ENCODE measurements at places on chromosomes 16 and 17. TPM values are rescaled to one million over a fixed set of nuclear protein-coding genes. Genes with fewer than 3 reads are reported as not detected.

DNA sequence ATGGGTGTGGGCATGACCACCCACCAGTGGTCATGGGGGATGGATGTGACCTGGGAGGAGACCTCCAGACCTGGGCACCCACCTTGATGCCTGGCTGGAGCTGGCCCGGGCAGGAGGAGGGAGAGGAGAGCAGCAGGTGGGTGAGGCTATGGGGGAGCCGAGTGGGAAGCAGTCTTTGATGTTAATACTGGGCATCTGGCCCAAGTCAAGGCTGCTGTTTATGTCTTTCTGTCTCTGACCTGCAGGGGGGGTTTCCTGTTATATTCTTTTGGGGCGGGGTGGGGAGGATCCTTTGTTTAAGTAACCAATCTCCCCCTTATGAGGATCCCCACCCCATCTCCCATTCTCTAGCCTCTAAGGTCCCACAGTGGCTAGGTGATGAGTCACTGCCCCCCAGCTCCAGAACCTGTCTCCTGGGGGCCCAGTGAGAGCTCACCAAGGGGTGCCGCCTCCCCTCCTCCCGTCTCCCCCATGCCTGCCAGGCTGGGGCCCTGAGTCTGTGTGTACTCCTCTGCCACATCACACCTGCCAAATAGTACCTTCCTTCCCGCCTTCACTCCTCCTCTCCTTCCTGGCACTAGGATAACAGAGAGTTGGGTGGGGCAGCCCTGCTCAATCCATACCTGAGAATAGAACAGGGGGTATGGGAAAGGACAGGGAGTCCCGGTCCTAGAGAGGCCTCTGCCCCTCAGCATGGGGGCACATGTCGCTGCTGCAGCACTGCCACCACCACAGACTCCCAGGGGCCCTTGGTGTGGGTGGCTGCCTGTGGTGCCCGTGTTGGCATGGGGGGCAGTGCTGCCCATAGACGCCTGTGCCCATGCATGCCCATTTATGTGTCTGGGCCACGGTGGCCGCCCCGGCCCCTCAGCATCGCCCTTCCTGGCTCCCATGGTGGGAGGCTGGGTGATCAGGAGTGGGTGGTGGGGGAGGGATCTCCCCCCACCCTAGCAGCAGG, 7.3 kb downstream of the THRA start:
- no peak for DNase-seq

- DNase-seq: no peak
Measured at GRCh38 chr17:59825533-59826322, 67.0 kb downstream of the TUBD1 start.

GRCh38 chr16:56193951-56194726, 2.9 kb downstream of the GNAO1 start:
- peak; percentile 87 for DNase-seq

Gene SULT1A4
- total RNA-seq: 15.2 TPM

- no peak for DNase-seq
Measured at GRCh38 chr16:53605356-53605755, 98.3 kb downstream of the RPGRIP1L start.

DNA sequence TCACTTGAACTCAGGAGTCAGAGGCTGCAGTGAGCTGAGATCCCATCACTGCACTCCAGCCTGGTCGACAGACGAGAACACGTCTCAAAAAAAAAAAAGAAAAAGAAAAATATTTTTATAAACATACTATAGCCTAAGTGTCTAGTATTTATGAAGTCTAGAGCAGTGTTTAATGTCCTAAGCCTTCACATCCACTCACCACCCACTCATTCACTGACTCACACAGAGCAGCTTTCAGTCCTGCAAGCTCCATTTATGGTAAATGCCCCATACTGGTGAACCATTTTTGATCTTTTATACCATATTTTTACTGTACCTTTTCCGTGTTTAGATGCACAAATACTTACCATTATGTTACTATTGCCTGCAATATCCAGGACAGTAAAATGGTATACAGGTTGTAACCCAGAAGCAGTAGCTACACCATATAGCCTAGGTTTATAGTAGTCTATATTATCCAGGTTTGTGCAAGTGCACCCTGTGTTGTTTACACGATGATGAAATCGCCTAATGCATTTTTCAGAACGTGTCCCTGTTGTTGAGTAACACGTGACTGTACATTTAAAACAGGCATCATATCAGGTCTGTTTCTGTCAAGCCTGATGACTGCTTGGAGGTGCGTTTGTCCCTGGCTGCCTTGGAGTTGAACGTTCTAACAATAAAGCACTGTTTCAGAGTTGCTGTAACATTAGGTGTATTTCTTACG, 10.1 kb downstream of the NUDT7 start:
- DNase-seq: no peak

DNA sequence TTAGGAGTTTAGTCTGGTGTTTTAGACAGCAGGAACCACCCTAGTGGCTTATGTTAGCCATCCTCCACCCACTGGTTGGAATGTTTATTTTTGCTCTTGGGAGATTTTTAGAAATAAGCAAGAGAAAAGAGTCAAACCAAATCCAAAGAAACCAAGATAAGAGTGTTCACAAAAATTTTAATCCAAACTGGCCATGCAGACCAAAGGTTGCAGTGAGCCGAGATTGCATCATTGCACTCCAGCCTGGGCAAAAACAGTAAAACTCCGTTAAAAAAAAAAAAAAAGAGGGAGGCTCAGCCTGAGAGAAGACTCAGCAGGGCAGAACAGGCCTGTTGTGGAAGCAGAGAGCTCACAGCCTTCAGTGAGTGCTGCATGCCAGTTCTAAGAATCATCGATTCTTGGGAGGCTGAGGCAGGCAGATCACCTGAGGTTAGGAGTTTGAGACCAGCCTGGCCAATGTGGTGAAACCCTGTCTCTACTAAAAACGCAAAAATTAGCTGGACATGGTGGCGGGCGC, 12.2 kb upstream of the C16orf54 start:
- DNase-seq: no peak

DNA sequence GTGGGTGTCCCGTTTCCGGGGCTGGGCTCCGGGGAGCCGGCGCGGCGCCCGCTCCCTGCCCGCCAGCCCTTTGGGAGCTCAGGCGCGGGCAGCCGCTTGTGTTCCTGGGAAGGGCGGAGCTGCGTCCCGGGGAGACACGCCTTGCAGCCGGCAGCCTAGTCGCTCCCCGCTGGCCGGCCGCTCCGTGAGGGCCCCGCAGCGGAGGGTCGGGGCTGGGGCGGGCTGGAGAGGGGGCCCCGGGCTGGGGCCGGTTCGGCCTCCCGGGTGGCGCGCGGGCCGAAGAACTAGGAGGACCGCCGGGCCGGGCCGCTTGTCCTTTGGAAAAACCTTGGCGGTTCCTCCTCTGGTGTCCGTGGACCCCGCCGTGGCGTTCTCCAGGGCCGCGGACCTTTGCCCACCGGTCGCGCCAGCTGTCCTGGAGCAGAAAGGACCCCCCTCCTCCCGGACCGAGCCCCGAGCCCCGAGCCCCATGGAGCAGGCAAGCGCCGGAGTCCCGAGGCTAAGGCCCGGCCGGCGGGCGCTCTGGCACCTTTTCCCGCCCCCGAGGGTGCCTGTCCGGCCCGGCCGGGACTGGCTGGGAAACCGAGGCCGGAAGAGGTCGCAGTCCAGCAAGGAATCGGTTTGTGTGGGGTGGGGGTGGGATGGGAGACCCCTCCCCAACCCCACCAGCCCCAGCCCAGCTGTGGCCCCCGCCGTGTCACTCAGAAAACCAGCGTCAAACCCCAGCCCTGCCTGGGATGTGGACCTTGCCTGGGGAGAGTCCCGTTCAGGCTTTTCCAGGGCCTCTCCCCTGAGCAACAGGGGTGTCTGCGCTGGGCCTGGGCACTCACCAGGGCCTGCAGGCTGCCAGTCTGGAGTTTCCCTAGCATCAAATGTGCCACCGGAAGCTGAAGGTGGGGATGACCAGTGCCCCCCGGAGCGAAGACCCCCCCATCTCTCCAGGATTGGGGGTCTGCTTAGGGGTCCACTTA, 6.8 kb upstream of the TBC1D3B start:
- peak; percentile 68 for DNase-seq

- no peak for DNase-seq
Measured at GRCh38 chr17:6153375-6153774, 83.2 kb downstream of the WSCD1 start.

Gene FOXF1
- total RNA-seq: not detected

Gene C16orf89
- 6.4 TPM for total RNA-seq

DNA sequence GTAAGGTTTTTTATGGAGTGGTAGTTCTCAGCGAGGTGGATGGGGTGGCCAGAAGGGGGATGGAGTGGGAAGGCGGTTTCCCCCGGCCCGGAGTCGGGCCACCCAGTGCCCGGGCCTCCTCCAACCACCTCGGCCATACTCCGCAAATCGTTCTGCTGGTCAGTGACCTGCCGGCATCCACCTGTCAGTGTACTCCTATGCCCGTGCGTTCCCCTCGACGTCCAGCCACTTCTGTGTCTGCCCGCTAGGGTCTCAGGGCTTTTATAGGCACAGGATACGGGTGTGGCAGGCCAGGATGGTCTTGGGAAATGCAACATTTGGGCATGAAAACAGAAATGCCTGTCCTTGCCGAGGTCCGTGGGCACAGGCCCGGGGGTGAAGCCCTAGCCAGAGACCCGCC, 19.3 kb upstream of the ASGR2 start:
- DNase-seq: no peak

Gene KRTAP16-1
- not detected for total RNA-seq

- peak; percentile 19 for DNase-seq
Measured at GRCh38 chr16:71564335-71564967, 12.4 kb downstream of the TAT start.

Gene ATP2C2
- 6.0 TPM for total RNA-seq

Gene AGRP
- total RNA-seq: not detected

GRCh38 chr17:36069136-36069535, 5.1 kb downstream of the CCL18 start:
- DNase-seq: no peak

DNA sequence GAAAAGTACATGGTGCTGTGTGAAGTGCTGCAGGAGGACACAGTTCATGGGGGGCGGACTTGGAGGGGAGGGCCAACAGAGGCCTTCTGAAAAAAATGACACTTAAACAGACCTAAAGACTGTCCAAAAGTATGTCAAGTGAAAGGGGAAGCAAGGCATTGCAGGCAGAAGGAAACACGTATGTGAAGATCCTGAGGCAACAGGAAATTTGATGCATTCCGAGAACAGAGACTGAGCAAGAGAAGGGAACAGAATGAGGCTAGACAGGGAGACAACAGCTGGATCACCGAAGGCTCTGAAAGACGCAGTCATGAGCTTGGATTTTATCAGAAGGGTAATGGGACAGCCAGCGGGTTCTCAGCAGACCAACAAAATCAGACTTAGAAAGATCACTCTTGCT, 1.1 kb downstream of the IFT20 start:
- no peak for DNase-seq

- no peak for DNase-seq
Measured at GRCh38 chr17:34895383-34895782, 65.9 kb downstream of the CCT6B start.

Gene KCNJ12
- total RNA-seq: 1.4 TPM

DNA sequence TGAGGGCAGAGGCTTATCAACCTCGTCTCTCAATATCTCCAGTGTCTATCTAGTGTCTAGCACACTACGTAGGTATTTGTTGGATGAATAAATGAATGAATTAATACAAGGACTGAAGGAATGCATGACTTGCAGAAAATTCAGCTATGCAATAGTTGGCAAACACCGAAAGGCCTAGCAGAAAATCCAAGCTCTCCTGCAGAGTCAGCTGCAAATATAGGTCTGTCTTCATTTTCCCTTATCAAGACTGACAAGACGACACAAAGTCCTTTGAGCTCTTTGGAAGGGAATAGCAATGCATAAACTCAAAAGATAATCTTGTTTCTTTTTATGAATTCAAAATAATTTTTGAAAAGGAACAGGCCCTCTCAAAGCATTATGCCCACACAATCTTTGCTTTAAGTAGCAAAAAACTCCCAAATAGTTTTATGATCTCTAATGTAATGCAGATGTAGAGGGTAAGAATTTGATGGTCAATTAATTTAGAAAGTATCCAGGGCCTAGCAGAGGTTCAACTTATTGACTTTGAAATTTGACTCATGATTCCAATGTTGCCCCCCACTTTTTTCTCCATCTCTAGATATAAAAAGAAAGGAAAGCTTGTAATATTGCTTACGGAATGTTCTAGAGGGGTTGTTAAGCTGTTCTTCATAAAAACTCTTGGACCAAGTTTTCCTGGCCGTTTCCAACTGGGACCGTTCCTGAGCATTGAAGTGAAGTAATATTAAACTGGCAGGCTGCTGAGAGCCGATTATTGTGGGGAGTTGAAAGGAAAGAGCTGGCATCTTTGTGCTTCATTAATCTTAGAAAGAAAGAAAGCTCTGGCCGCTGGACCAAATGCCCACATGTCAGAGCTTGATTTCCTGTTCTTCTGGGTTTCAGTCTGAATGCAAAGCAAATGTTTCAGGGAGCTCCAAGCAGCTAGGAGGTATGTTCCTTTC, 227.3 kb downstream of the HS3ST3A1 start:
- no peak for DNase-seq

GRCh38 chr17:73875346-73875745, 231.1 kb upstream of the SDK2 start:
- no peak for DNase-seq

Gene CBLN1
- 0.44 TPM for total RNA-seq

GRCh38 chr16:56950881-56951771, 10.6 kb upstream of the CETP start:
- DNase-seq: no peak

- no peak for DNase-seq
Measured at GRCh38 chr17:59498530-59499307, 66.7 kb upstream of the DHX40 start.

Gene MFAP4
- 186 TPM for total RNA-seq

DNA sequence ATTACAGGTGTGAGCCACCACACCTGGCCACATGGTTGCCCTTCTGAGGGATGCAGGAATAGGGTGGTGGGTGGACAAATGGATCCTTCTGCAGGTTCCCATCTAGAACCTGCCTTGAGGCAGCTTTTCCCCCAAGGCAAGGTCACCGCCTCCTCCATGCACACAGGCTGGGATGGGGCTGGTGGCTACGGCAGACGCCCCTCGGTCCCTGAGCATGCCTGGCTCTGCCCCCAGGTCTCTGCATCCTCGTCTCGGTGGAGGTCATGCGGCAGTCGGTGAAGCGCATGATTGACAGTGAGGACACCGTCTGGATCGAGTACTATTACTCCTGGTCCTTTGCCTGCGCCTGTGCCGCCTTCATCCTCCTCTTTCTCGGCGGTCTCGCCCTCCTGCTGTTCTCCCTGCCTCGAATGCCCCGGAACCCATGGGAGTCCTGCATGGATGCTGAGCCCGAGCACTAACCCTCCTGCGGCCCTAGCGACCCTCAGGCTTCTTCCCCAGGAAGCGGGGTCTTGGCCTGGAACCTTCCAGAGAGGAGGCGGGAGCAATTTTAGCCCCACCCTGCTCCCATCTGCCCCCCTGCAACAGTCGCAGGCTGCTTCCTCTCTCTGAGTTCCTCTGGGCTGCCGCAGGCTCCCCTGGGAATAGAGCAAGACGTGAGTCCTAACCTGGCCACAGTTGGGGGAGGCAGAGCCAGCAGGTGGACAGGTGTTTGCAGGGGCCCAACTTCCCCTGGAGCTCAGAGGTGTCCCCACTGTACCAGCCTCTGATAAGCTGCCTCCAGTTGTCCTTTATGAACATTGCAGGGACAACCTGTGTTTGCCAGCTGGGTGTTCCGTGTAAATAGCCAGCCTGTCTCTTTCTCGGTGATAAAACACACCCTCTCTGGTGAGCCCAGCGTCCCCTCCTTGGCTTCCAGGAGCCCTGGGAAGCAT, 11.7 kb downstream of the CACNG1 start:
- peak; percentile 36 for DNase-seq

Gene MPV17L
- 41.4 TPM for total RNA-seq
